ENCODE measurements at places on chromosomes 4 and X.

DNA sequence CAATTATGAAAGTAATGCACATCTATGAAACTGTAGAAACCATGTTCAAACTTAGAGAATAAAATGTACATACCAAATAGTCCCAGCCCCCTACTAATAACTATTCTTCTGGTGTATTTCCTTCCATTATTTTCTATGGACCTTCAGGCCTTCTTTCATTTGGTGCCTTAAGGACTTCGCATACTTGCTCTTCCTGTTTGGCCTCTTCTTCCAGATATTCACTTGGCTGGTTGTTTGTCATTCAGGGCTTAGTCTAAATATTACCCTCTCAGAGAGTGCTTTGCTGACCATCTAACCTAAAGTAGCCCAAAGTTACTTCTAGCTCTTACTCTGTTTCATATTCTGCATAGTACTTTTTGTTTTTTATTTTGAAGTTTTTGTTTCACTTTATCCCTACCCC, 70.3 kb upstream of the ARMCX2 start:
- DNase-seq, result no peak

DNA sequence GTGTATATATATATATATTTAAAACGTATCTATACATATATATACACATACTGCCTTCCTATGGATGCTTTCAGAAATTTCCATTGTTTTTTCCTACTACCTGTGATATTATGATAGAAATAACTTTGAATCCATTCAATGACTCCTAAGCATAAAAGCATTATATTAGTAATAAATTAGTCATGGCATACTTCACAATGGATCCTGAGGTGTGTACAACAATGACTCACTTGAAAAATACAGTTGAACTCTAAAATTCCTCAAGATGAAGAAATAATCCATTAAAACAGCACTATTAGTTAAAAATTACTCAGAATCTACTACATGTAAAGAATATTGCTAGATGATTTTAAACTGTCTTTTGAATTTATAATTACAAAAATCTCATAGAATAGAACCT, 201.1 kb downstream of the STPG2 start:
- peak; percentile 10 for DNase-seq

DNA sequence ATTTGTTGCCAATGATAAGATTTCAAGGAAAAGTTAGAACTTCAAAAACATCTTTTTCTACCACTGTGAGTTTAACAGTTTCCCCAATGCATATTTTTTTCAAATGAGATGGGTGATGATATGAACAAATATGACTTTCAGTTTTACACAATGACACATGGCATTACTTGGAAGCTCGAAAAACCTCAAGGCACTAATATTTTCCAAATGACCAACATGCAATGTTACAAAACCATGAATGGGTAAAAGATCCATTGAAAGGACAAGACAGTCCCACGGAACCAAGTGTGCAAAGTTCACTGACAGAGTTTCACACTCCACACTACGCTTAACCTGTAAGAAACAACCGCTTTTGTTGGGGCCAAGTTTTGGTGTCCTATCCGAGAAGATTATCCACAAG, 84.5 kb downstream of the CD99L2 start:
- DNase-seq, result no peak

DNA sequence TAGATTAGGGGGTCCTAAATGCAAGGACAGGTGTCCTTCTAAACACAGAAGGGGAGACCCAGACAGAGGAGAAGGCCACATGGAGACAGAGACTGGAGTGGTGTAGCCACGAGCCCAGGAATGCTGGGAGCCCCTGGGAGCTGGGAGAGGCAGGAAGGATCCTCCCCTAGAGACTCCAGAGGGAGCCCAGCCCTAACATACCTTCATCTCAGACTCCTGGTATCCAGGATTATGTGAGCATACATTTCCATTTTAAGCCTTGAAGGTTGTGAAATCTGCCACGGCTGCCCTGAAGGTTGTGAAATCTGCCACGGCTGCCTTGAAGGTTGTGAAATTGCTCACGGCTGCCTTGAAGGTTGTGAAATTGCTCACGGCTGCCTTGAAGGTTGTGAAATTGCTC, 148.4 kb downstream of the ASMT start:
- DNase-seq, result no peak

DNA sequence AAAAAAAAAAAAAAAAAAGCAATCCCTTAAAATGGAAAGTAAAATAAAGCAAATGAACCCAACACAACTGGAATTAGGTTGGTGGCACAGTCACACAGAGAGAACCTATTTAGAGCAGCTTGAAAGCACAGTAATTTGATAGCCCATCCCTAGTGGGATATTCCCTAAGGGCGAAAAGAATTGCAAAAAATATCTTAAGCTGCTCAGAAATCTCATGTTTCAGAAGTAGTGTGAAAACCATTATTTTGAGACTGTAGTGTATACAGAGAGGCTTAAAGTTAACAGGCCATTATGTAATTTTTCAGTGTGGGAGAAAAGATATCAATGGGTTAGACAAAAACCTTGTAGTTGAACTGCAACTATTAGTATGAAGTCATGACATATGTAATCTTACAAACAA, 40.0 kb upstream of the DHX15 start:
- DNase-seq, result no peak

DNA sequence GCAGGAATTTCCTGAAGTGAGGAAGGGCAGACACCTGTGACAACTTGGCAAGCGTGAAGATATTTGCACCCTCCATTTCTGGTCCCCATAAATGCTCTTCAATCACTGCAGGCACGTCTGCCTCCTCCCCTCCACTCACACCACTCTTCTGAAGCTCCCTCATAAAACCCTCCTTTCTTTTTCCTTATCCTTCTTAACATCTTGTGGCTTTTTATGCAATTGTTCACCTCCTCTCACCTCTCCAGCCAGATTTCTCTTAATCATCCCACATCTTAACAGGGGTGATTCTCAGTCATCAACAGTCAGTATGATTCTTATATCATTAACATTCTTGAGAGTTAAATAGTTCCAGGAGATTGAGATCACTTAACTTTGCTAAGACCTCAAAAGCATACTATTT, 277.4 kb downstream of the SPRY1 start:
- peak; percentile 70 for DNase-seq

DNA sequence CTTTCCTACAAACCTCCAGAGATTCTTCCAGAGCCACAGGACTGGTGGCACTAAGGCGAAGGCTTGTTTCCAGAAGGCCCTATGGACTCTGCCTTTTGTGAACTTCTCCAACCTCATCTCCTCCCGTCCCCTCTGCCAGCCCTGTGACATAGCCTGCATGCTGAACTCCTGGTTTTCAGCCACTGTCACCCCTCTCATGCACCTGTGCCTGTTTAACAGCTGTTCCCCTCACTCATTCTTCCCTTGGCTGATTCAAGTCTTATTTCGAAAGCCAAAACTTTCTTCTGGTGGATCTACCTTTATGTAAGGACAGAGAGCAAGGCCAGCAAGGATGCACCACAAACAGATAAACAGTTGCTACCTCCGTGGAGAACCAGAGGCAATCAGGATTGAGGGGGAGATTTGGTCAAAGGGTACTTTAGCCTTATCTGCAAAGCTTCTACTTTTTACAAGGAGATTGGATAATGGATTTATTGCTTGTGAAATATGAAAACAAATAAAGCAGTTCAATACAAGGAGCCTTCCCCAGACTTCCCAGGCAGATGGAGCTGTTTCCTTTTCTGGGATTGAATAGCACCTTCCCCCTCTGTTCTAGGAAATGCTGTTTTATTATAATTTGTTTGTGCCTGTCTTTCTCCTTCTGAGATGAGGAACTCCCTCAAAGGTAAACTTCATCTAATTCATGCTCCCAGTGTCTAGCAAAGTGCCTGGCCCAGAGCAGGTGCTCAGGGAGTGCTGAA, 5.7 kb downstream of the CITED1 start:
- DNase-seq, result no peak

GRCh38 chr4:3701736-3702560, 64.2 kb upstream of the ADRA2C start:
- DNase-seq, result no peak

- DNase-seq, result no peak
Measured at GRCh38 chr4:173167758-173168395, 734 bp upstream of the GALNT7 start.

DNA sequence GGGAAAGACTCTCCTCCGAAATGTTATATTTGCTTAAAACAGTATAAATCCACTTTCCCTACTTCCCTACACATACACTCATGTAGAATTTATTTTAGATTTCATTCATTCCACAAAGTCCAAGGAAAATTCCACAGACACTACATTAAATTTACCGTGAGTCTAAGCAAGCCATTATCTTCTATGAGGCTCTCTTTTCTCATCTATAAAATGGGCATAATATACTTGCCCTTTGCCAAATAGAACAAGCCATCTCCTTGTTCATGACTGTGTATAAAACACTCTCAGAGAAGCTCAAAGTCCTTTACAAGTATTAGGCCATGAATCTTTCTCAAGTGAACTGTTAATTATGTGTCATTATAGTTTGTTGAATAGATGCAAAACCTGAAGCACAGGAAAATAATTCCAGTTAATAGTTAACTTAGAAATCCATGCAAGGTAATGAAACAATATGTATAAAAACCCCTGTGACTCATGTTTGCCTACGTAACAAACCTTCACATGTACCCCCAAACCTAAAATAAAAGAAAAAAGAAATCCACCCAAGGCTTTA, 10.7 kb downstream of the TEC start:
- DNase-seq, result no peak

DNA sequence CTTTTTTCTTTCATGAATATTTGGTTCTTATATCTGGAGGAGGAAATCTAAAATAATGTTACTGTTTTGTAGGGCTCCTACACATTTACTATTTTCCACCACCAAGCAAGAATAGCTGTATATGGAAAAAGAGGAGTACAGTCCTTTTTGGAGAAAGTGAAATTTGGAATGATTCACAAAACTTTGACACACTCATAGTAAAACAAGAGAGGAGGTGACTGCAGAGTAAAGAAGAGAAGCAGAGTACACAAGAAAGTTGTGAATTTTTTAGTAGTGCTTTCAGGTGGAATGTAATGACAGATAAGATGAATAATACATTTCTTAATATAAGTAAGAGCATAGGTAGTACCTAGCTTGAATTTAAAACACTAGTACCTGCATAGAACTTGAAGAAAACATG, 41.3 kb upstream of the UGT2B4 start:
- no peak for DNase-seq

DNA sequence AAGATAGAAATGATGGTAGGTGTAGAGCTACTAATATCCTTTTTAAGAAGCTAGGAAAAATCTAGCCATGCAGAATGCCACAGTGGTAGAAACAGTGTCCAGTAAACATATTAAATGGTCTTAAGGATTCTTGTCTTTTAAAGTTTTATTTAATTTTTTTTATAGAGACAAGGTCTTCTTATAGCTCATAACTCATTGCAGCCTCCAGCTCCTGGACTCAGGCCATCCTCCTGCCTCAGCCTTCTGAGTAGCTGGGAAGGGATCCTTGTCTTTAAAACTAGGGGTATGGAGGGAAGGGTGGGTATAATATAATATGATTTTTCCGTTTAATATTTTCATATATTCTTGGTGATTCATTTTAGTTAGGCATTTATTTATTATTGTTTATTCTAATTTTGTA, 3.8 kb downstream of the TMEM165 start:
- no peak for DNase-seq

DNA sequence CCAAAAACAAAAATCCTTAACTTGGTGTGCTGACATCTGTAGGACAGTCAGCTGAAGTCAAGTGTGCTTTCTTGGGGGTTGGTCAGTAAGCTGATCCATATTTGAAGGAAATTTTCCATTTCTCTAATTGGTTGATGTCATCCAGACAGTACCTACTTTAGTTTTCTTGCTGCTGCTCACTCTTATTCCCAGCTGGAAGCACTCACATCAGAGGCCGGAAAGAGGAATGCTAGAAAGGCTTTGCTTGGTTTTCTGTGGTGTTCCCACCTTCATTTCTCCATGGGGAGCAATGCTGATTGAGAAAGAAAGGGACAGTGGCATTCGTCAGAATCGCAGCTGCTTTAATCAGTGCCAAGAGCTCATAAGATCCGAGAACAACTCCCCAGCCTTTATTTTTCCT, 227.0 kb downstream of the C4orf33 start:
- DNase-seq, result no peak

DNA sequence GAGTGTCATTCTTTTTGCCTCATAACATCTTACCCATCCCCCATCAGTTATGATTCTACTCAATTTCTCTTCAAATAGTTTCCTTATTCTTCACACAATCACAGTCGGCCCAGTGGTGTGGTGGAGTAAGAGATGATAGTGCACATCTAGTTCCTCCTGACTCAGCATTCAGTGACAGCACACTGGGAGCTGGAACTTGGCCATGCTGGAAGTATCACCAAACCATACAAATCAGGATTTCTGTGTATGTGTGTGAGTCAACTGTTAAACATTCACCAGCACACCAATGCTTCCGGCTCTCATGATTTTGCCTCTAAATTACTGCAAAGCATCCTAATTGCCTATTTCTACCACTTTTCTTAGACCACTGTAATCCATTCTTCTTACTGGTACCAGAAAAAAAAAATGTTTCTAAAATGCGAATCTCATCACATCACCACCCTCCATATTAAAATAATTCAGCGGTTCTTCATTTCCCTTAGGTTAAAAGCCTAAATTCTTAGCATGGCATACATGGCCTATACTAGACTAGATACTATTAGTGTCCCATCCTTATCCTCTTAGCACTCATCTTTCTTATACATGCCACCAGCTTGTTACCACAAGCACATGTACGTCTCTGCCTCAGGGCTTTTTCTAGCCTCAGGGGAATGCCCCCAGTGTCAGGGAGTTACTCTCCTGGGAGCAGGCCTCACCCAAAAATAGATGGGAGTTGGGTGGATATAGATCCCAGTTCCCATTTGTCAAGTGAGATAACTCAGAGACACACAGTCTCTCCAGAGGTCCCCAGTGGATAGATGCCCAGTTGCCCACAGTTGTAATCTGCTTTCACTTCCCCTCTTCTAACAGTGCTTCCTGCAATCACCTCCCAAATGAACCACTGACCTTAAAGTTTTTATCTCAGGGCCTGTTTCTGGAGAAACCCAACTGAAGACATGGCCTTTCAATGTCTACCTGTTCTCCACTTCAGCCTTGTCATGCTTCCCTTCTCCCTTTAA, 49.2 kb upstream of the DDX53 start:
- peak; percentile 81 for DNase-seq

- no peak for DNase-seq
Measured at GRCh38 chr4:38976308-38976707, 55.9 kb downstream of the TMEM156 start.

DNA sequence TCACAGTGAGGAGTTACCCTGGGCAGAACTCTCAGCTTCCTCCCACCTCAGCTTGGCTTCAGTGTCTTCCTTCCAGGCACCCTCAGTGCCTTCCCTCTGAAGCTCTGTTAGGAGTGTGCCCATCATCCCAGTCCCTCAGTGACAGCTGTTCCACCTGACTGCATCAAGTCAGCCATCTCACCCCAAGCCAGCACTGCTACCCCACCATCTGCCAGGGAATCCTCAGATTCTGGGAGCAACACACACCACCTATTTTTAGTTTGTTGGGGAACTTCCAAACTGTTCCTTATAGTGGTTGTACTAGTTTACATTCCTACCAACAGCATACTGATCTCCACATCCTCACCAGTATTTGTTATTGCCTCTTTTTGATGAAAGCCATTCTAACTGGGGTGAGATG, 182.9 kb downstream of the RELL1 start:
- DNase-seq, result no peak

All from kidney epithelial cell (primary cell).